ENCODE measurements at places on chromosomes 12 and 14. TPM values are rescaled to one million over a fixed set of nuclear protein-coding genes. Genes with fewer than 3 reads are reported as not detected.

Gene SMOC1
- 3.6 TPM for polyA plus RNA-seq

DNA sequence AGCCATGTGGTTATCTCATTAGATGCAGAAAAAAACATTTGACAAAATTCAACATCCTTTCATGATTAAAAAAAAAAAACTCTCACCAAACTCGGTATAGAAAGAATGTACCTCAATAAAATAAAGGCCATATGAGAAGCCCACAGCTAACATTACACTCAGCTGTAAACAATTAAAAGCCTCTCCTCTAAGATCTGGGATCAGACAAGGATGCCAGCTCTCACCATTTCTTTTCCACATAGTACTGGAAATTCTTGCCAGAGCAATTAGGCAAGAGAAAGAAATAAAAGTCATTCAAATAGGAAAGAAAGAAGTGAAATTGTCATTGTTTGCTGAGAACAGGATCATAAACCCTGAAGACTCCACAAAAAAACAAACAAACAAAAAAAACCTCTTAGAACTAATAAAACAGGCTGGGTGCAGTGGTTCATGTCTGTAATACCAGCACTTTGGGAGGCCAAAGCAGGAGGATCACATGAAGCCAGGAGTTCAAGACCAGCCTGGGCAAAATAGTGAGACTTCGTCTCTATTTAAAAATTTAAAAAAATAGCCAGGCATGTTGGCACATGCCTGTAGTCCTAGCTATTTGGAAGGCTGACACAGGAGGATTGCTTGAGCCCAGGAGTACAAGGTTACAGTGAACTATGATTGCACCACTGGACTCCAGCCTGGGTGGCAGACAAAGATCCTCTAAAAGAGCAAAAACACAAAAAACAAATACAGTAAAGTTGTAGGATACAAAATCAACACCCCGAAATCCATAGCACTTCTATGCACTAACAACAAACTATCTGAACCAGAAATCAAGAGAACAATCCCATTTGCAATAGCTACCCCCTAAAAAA, 114.4 kb downstream of the FOXA1 start:
- DNase-seq = no peak

Gene THTPA
- 14.2 TPM for polyA plus RNA-seq

Gene ARF6
- 39.0 TPM for polyA plus RNA-seq

DNA sequence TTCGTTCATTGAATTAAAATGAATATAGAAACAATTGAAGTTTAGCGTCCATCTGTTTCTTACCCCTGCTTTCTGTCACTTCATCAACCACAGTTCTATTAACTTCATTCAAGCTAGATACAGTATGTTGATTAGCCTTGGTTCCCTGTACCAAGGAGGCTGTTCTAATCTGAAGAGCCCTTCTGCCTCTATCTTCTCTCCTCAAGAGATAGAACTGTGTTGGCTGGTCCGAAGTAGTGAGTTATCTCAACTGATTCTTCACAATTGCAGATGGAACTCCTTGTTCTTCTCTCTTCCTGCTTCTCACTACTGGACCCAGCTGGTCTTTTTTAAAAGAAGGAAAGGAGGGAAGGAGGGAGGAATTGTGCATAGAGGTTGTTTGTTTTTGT, 82.1 kb upstream of the TRAF3 start:
- no peak for DNase-seq
